CD14-positive monocyte (primary cell): ENCODE measurements at places on chromosomes 12 and 14. TPM values are rescaled to one million over a fixed set of nuclear protein-coding genes. Genes with fewer than 3 reads are reported as not detected.

Gene THAP2
- 6.4 and 16.3 TPM in 2 replicates for polyA plus RNA-seq

Gene MLF2
- 203 and 211 TPM in 2 replicates for polyA plus RNA-seq

- no peaks in the 10 kb centered on the region for H3K36me3 ChIP-seq
- no peaks in the 10 kb centered on the region for H3K27me3 ChIP-seq
- no peak overlapping the region for H3K27ac ChIP-seq
- no peaks in the 10 kb centered on the region for H3K4me1 ChIP-seq
Measured at GRCh38 chr12:67531051-67531450, 117.5 kb upstream of the DYRK2 start.

DNA sequence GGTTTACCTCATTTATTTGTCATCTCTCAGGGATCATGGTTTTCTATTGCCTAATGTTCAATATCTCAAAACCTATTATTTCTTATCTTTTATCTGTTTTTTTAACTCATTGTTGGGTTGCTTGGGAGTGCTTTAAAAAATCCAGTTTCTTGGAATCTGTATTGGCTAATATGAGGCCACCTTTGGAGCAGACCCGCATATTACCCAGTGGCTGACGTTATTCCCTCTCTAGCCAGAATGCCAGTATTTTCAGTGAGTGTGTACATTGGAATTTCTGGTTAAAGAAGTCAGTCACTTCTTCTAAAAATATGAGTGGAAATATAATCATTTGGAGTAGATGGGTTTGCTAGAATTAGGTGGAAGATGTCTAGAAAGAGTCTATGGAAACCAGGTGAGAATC lies 38.3 kb downstream of the PRMT8 start:
- no peak overlapping the region for H3K4me3 ChIP-seq
- no peak overlapping the region for H3K27ac ChIP-seq

GRCh38 chr12:92365836-92366235 lies 220.2 kb upstream of the BTG1 start:
- H3K27me3 ChIP-seq: no peaks in the 10 kb centered on the region
- no peak overlapping the region for H3K27ac ChIP-seq
- no peaks in the 10 kb centered on the region for H3K36me3 ChIP-seq

DNA sequence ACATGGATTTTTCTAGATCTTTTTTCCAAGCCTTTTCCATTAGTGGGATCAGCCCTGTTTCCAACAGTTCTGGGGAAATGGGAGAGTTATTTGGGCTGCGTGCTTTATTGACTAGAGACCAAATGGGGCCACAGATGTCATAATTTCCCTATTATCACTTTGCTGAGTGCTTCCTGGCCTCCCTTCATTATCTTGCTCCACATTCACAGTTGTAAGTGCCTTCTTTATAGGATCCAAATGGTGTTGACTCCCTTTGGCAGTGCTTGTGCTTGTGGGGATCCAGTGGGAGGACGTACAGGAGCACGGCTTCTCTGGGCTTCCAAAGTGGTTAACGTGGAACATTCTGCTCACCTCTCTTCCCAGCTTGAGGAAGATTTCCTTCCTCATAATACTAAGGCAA lies 141.0 kb upstream of the RMST start:
- no peaks in the 10 kb centered on the region for H3K4me1 ChIP-seq
- H3K27me3 ChIP-seq: no peaks in the 10 kb centered on the region
- H3K36me3 ChIP-seq: no peaks in the 10 kb centered on the region
- H3K27ac ChIP-seq: no peak overlapping the region
- no peak for DNase-seq
- no peak overlapping the region for H3K4me3 ChIP-seq

Gene LHX5
- not detected for polyA plus RNA-seq

Gene DEGS2
- 0.06 and 0.07 TPM in 2 replicates for polyA plus RNA-seq

Gene SPX
- not detected for polyA plus RNA-seq

DNA sequence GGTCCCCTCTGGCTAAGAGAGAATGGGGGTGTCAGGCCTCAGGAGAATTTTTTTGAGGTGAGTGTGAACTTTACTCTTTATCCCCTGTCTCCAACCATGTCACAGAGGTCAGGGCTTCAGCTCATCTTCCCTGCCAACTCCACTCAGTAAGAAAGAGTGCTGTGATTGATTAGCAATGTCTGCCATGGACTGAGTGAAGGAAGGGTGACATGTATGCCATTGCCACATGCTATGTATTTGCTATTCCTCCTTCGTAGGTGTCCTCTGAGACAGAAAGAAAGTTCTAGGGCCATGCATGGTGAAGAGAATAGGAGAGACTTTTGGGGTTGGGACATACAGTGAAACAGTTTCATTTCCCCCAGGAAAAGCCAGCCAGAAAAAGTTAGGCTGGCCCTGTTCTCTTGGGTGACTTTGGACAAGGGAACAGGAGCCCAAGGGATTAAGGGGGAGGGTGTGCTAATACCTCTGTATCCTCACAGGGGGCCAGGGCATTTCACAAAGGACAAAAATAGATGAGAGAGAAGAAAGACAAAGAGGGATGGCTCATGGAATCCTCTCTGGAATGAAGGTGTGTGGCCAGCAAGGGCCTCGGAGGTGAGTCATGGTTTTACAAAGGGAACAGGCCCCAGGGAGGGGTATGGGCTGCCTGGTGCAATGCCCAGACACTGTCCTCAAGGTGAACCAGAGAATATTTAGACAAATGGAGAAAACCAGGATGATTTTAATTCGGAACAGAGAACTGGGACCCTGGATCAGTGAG lies 13.9 kb upstream of the MYL2 start:
- no peaks in the 10 kb centered on the region for H3K36me3 ChIP-seq
- no peaks in the 10 kb centered on the region for H3K27me3 ChIP-seq
- DNase-seq: no peak
- no peak overlapping the region for H3K4me3 ChIP-seq
- no peak overlapping the region for H3K27ac ChIP-seq

GRCh38 chr14:49897414-49897813 lies 4.5 kb downstream of the ARF6 start:
- H3K4me1 ChIP-seq: peaks cover 51% of the 10 kb centered on the region
- H3K27ac ChIP-seq: peak overlapping the region; percentile 58
- no peak for DNase-seq
- peaks cover 8% of the 10 kb centered on the region for H3K36me3 ChIP-seq
- no peaks in the 10 kb centered on the region for H3K27me3 ChIP-seq
- H3K4me3 ChIP-seq: no peak overlapping the region

DNA sequence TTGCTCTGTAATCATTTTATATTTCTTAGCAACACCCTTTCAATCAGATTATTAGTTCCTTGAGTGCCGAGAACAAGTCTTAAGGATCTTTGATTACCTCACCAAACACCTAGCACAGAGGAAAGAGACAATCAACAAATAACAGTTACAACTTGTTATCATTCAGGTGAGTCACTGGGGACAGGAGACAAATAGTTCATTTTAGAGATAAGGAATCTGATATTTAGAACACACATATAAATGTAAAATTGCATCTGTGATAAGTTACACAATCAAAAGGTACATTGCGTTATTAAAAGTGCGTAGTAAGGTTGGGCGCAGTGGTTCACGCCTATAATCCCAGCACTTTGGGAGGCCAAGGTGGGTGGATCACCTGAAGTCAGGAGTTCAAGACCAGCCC lies 5.1 kb upstream of the STXBP6 start:
- H3K4me1 ChIP-seq: peaks cover 8% of the 10 kb centered on the region
- no peak overlapping the region for H3K27ac ChIP-seq
- no peaks in the 10 kb centered on the region for H3K36me3 ChIP-seq
- peaks cover 33% of the 10 kb centered on the region for H3K27me3 ChIP-seq

Gene ANG
- 31.4 TPM for polyA plus RNA-seq

DNA sequence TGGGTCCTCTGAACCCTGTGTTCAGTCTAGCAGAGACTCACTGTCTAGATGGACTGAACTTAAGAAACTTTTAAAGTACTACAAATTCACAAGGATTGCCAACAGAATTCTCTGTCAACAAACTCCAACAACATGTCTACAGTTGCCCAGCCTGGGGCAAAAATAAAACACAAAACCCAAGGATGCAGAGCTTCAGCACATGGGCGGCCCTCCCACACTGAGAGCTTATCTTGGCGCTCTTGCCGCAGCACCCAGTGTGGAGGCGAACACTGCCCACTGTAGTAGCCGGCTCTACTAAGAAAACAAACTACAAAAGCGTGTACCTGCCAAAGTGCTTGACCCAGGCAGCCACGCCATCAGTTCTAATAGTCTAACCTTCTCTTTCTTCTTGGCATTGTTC lies 66.7 kb downstream of the PTPN21 start:
- no peak for DNase-seq
- H3K27me3 ChIP-seq: no peaks in the 10 kb centered on the region
- H3K4me3 ChIP-seq: no peak overlapping the region
- no peak overlapping the region for H3K27ac ChIP-seq
- H3K36me3 ChIP-seq: no peaks in the 10 kb centered on the region

- H3K4me1 ChIP-seq: no peaks in the 10 kb centered on the region
- no peak overlapping the region for H3K27ac ChIP-seq
- no peak overlapping the region for H3K4me3 ChIP-seq
- no peaks in the 10 kb centered on the region for H3K27me3 ChIP-seq
- DNase-seq: no peak
Measured at GRCh38 chr12:70794131-70794530, 126.4 kb downstream of the PTPRR start.

DNA sequence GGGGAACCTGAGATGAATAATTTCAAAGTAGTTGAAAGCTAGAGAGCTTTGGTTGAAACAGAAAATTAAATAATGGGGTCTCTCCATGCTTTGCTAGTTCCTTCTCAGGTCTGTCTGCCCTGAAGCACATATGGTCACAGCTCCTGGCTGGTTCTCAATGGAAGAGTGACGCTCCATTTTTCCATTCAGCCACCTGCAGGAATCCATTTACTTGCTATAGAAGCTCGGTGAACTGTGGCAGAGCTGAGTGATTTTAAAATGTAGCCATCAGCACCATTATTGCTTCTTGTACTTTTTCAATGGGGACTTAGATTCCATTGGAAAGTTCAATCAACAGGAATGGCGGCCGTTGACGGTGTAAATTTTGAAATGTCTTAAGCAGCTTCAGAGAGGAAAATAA lies 525.2 kb downstream of the GLT1D1 start:
- H3K4me1 ChIP-seq: no peaks in the 10 kb centered on the region
- no peak for DNase-seq
- no peak overlapping the region for H3K27ac ChIP-seq
